ENCODE measurements at places on chromosomes 1 and 21.

- no peak for DNase-seq
Observed at GRCh38 chr1:193181985-193182384, 4.4 kb downstream of the B3GALT2 start.

- no peak for DNase-seq
Observed at GRCh38 chr1:35959304-35959703, 28.4 kb downstream of the AGO3 start.

- DNase-seq, result no peak
Observed at GRCh38 chr1:183372586-183373230, 45.5 kb downstream of the NMNAT2 start.

DNA sequence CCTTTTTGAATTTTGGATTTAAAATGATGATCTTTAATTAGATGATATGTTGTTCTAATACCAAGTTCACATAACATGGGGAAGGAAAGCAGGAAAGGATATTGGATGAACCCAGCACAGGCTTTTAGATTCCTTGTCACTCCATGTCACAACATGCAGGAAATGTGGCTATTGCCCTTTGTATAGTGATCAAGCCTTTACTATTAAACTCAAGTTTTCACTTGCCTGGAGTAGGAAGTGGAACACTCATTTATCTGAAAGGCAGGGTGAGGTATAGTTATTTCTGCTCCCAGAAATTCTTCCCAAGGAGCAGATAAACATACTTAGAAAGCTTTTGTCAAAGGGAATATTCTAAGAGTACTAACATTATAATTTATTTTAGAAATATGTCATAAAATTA is 37.2 kb upstream of the BCAS2 start:
- DNase-seq, result no peak

- DNase-seq, result no peak
Observed at GRCh38 chr1:167862432-167863076, 51.4 kb downstream of the ADCY10 start.

GRCh38 chr21:42624095-42624790 is 29.2 kb upstream of the PDE9A start:
- no peak for DNase-seq

- no peak for DNase-seq
Observed at GRCh38 chr1:36864823-36865601, 169.3 kb downstream of the GRIK3 start.

GRCh38 chr1:203682473-203683383 is 56.1 kb downstream of the ATP2B4 start:
- DNase-seq, result peak; percentile 50

DNA sequence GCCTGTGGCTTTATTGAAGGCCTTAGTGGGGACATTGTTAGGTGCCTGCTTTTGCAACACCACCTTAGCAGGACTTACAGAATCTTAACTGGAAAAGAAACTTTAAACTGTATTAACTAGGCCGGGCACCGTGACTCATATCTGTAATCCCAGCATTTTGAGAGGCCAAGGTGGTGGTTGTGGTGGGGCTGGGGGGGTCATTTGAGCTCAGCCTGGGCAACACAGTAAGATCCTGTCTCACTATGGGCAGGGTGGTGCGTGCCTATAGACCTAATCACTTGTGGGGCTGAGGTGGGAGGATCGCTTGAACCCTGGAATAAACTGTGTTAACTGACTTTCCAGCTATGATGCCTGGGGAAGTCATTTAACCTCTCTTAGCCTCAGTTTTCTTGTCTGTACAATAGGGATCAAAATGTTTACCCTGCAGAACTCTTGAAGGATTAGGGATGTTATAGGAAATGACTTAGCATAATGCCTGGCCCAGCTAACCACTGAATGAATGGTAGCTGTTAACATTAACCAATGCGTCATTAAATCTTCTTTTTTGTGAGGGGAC is 39.5 kb downstream of the IER5 start:
- DNase-seq, result no peak

DNA sequence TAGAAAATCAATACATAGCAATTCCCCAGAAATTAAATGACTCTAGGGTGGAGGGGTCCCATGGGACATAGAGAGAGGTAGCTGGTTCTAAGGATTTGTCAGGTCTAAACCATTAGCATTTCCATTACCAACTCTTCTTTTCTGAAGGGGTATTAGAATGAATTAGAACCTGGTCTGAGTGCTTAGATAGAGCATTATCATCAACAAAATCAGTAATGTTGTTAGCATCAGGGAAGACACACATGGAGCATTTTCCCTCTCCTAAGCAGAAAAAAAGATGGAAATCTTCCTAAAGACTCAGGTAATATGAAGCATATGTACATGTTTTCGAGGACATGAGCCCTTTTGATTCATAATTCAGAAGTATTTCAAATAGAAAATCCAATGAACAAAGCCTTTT is 984.4 kb upstream of the NCAM2 start:
- DNase-seq, result no peak

DNA sequence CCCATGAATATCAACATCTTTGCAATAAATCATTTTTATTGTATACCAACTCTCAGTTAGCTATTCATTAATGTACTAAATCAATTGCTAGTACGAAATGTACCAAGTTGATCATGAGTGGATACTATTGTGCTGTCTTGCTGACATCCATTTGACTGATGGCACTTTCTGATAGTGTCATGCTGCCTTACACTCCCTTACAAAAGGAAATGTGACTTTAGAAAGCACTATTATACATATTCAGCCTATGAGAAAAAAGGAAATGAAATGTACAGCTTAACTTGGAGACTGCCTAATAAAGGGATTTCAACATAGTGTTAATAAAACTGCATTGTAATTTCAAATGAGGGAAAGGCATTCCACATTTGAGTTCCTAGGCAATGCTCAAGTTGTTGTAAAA is 52.2 kb downstream of the PLA2G4A start:
- DNase-seq, result no peak

- no peak for DNase-seq
Observed at GRCh38 chr1:179105393-179105792, 23.5 kb downstream of the TOR3A start.

DNA sequence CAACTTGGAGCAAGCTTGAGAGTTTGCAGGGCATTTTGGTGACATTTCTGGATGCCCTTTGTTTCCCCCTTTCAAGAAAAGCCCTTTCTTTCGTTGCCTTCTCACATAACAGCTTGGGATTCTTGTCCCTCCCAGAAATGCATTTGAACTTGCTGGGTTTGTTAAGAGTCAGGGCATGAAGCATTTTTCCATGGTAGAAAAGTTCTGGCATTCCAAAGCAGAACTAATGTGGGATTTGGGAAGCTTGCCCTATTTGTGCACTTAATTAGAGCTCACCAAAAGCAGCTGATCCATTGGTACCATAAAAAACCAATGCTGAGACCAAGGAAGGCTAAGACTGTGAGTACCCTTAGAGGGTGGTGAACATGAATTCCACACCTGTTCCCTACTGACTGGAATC is 99.8 kb upstream of the HOOK1 start:
- DNase-seq, result no peak

GRCh38 chr21:28590026-28590425 is 402.7 kb downstream of the LTN1 start:
- no peak for DNase-seq

- DNase-seq, result peak; percentile 27
Observed at GRCh38 chr1:89085781-89086180, 20.8 kb upstream of the GBP1 start.

DNA sequence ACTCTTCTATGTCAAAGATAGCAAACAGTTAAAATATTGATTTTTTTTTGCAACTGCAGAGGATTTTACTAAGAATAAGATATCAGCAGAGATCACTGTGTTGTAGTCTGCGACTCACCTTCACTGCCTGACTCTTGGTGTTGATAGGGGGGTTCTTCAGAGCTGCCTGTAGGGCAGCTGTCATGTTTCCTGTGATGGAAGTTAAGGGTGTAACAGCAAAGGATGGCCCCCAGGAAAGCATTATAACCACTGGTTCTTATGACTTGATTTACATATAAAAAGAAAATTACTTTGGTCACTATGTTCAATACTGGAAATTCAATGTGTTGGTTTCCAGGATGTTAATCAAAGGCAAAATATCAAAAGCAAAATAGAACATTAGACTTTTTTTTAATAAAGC is 2.6 kb downstream of the ARPC5 start:
- DNase-seq, result no peak

GRCh38 chr1:240320659-240321058 is 229.0 kb downstream of the FMN2 start:
- no peak for DNase-seq

DNA sequence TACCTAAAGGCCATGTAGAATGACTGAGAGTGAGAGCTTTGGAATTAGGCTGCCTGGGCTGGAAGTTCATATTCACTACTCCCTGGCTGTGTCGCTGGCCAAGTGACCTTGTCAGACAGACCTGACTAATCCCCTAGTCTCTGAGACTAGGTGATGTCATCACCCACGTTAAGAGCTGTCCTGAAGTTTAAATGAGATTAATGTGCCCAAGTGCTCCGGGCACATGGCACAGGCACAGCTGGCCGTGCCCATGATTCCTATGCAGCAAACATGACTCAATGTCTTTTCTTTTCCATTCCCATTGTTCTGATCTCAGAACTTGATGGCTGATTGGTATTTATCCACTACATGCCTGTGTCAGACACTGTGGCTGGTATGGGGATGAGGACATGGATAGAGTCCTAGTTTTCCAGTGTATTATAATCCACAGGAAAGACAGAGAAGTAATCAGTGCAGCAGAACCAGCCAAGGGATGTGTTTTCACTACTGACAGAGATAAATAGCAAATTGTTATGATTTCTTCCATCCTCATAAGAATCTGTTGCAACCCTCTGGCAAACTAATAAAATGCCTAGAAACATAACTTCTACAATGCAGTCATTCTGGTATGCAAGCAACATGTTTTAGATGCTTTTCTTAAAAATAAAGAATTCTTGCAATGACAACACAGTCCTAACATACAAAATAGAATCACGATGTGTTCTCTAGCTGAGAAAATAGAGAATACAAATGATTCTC is 180.9 kb downstream of the PCP4 start:
- DNase-seq, result no peak

DNA sequence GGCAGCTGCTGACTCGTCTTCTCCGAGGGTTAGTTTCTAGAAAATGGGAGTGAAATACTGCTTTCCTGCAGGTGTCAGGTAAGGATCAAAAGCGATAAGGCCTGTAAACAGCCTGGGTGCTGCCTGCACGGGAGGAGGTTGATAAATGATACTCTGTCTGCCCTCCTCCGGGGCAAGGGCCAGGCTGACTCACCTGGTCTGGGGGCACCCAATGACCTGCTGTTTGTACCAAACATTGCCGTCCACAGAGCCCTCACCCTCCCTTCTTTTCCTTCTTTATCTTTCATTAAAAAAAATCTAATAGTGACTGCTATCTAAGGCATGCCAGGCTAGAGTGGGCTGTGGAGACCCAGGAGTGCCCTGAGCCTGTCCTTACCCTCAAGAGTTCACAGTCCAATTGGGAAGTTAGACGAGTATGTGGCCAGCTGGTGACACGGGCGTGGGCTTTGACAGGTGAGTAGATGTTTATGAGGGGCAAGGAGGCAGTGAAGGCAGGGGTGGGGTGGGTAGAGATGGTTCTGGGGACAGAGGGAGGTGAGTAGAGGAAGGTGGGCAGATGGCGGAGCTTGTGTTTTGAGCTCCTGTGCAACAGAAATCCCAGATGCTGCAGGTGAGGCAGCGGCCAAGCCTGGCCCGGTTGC is 16.2 kb downstream of the EDN2 start:
- no peak for DNase-seq

DNA sequence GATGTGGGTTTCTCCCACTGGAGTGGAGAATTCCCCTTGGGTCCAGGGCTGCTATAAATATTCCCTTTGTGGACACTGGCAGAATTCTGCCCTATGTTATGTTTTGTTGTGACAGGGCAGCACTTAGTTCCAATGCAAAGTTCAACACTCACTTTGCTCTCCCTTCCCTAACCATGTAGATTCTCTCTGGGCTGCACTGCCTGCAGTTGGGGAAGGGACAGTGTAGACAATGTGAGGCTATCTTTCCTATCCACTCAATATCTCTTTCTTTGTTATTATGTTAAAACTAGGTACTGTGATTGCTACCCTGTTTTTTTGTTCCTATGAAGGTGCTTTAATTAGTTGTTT is 19.6 kb downstream of the GPR88 start:
- DNase-seq, result no peak

GRCh38 chr21:45892916-45893739 is 88.4 kb upstream of the COL6A1 start:
- no peak for DNase-seq

- no peak for DNase-seq
Observed at GRCh38 chr1:62726011-62726442, 37.8 kb upstream of the DOCK7 start.

DNA sequence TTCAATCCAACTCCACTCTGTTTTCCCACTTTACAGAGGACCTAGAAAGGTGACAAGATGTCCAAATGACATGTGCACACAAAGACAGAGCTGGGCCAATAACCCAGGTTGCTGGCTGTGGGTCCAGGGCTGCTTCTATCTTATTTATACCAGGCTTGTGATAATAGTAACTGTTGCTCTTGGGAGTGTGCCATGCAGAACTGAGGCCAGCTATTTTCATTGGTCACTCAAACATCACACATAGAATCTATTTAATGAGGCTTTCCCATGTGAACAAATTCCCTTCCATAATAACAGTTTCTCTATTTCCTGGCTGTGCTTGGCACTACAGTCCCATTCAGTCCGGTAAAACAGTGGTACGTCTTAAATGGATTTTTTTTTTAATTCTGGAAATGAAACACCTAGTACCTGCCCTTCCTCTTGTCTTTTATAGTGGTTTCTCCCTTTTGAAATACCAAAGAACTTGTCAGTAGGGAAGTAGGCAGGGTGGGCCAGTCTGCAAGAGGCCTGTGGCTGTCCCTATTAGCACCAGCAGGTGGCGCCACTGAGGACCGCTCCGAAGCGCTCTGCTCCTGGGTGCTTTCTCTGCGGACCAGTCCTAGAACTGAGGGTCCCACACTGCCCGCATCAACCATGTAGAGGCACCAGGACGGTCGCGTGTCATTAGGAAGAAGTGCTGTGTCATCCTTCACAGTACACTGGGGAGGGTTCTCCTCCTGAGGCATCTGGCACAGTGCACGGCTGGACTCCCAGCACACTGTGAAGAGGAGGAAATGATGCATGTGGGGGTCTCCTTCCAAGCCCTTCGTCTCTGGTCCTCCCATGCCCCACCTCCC is 52.1 kb downstream of the GPR161 start:
- DNase-seq, result peak; percentile 54

- DNase-seq, result no peak
Observed at GRCh38 chr1:90614872-90615271, 102.2 kb downstream of the BARHL2 start.

- no peak for DNase-seq
Observed at GRCh38 chr1:211928993-211929637, 98.6 kb upstream of the LPGAT1 start.

DNA sequence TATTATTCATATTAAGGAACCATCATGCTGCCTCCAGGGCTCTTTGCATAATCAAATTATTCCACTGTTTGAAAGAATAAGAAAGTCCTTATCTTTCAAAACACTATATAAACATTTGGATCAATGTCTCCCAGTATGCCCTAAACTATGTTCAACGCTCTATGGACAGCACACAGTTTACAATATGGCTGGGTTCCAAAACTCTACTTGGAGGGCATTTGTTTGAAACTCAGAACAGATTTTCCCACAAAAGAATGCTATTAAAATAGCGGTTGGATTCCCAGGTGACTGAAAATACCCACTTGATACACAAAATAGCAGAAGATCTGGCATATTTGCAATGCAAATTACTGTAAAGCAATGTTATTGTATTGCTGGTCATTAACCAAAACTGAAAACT is 3.2 kb downstream of the HAO2 start:
- no peak for DNase-seq

- no peak for DNase-seq
Observed at GRCh38 chr1:219235903-219236481, 62.3 kb downstream of the LYPLAL1 start.

Measured in T-helper 9 cell (primary cell).